ENCODE measurements at places on chromosomes 3 and 15.
A peak's percentile ranks its signal among the peaks of the same experiment; 100 is the strongest.

DNA sequence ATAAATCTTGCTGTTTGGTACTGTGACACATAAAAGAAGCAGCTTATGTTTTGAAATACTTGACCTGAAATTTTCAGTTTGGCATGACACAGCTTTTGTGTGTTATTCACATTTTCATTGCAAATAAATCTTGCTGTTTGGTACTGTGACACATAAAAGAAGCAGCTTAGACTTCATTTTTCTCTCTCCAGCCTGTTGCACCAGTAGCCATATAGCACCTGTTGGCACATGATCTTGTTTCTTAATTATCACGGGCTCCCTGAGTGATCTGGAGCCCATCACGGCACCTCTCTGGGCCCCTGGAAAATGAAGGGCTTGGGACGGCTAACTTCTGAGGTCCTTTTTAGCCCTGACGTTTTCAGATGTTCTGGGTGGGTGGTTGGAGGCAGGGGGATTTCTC is 77.4 kb upstream of the SLCO3A1 start:
- no peak for DNase-seq

DNA sequence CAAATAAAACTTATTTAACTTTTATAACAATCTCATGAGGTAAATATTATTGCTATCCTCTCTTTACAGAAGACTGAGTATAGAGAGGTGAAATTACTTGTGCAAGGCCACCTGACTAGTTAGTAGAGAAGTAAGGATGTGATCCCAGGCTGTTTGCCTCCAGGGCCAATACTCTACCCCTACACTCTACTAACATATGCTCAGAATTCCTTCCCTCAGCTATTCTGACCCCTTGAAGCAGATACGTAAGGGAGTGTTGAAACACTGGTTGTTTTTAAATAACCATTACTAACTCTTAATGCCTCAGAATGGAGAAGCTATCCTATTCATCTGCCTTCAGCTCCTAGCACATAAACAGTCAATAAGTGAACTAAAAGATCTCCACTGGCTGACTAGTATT is 24.1 kb downstream of the CSTA start:
- DNase-seq = no peak

GRCh38 chr3:58564456-58565160 is 12.6 kb downstream of the FAM107A start:
- DNase-seq = peak; percentile 49

DNA sequence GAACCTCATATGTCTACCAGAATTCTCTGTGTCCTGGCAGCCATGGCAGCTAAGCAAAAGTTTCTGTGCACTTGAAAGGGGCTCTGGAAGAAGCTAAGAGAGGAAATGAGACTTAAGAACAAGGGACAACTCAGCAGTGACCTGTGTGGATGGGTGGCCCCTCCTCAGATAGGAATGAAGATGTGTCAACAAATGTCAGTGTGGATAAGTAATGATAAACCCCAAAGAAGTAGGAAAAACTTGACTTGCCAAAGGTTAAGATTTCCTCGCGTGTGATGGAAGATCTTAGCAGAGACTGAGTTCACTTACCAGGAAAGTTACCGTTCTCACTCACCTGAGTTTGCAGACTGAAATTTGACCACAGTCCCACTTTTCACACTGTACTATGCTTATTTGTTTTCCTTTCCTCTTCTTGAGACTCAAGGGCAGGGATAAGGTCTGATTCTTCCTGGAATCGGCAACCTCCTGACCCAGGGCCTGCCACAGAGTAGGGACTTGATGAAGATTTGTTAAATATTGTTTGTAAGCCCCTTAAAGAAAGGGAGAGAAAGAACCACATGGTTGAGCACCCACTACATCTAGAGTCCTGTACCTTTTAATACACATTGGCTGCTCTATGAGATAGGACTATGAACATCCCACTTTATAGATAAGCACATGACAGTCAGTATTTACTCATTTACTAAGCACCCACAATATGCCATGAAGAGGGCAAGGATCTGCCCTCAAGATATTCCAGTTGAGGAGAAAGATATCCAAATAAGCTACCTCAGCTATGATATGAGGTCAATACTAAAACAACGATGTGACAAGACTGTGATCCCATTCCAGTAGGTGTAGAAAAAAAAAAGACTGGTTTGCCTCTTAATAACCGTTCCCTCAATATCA is 7.3 kb upstream of the HRH1 start:
- DNase-seq = no peak

DNA sequence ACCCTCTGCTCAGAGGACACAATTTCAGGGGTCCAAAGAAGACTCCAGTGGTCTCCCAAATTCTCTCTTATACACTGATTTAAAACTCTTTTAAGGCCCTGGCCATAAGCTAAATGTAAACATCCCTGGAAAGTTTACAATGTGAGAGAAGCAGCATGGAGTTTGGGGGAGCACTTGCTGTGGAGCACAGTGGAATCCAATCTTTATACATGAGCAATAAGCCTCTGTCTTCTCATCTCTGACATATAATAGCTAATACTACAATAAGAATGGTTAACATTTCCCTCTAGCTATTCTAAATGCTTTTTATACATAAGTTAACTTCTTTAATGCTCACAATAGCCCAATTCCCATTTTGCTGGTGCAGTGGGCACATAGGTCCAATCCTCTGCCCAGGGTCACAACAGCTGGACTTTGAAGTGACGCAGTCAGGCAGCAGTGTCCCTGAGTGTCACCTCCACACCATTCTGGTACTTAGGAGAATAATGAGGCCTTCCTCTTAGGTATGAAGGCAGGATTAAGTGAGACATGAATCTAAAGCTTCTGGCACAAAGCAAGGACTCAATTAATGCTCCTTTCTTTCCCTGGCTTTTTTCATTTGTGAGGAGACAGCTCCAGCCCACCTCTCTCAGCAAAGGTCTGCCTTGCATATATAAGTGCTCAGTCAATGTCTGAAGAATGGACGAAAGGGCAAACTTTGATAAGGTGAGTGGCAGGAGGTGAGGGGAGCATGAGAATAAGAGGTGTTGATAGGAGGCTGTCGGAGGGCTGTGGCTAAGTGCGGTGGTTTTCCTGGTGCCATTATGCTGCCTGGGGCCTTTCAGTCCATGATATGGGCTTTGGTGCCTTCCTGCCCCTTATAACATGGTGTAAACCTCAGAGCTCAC is 26.3 kb downstream of the CCNL1 start:
- DNase-seq = no peak

- no peak for DNase-seq
Observed at GRCh38 chr3:46215810-46216414, 7.8 kb upstream of the CCR1 start.

DNA sequence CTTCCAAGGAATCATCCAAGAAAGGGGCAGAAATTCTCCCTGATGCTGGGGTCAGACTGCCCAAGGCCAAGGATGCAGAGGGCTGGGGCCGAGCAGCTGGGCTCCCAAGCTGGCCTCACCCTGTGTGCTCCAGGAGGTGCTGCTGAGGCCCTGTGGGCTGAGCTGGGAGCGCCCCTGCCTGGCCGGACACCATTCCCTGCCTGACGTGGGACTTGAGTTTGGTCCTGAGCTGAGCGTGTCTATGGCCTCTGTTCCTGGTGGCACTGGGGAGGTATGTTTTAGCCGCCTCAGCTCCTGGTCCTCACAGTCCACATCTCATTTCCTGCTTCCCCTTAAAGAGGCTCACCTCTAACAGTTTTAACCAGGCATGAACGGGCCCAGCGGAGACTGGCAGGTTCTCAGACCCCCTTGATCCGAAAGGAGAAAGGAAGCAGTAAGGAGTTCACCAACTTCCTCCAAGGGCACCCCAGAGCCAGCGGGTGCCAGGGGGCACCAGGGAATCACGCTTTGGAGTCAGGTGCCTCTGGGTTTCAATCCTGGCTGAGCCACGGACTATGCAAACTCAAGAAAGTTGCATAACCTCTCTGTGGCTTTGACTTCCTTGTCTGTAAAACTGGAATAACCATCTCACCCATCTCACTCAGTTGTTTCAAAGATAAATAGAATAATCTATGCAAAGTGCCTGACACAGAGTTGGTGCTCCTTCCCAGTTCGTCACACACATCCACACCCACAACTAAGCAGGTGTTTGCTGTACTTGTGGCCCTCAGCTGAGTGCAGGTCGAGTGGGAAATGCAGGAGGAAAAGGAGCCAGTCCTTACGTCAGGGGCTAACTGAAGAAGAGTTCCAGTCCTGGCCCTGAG is 48.6 kb downstream of the SLC12A8 start:
- DNase-seq = peak; percentile 89

GRCh38 chr3:73520931-73521461 is 103.7 kb downstream of the PDZRN3 start:
- DNase-seq = no peak

- no peak for DNase-seq
Observed at GRCh38 chr15:60901647-60902046, 327.5 kb downstream of the RORA start.

DNA sequence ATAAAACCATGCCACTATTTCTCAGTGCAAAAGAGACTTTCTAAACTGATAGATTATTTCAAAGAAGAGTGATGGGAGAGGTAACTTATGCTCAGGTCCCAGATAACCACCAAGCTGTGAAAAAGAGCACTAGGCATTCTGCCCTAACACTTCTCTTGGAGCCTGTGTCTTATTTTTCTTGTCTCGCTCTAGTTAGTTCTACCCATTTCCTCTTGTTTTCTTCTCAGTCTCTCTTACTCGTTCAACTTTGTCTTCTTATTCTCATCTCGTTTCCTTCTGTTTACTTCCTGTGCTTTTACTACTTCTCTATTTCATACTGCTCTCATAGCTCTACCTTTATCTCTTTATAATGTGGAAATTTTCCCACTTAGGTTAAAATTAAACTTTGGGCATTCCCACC is 91.8 kb upstream of the CGNL1 start:
- no peak for DNase-seq

DNA sequence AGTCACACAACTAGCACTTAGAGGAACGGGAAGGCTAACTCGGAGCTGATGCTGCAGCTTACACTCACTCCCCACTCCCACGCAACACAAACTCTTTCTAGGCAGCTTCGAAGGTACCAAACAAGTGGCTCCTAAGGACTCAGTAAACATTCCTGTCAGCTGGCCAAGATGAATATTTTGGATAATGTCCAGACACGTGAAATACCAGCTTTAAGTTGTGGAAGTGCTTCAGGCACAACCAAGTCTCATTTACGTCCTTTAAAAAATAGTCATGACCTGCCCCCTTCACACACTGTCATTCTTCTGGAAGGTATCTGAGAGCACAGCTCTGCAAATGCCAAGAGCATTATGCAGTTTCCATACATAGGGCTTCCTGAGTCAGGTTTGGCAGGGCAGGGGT is 1005.9 kb upstream of the CFAP20DC start:
- DNase-seq = no peak

DNA sequence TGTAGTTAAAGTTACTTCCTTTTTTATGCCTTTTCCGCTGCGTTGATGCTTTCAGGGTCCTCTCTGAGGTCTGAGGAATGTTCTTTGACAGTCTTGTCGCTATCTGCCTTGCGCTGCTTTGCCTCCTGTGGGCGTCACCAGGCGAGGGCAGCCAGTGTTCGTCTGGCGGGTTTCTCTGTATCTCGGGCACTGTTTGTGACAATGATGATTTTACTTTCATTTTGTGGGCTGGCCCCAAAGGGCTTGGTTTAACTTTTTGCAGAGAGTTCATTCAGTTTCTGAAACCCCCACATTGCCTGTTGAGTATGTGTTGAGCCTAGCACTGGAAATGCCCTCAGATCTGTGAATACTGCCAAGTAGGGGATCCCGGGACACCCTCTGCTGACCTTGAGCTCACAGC is 24.6 kb upstream of the SACM1L start:
- no peak for DNase-seq

GRCh38 chr15:60507596-60508424 is 28.9 kb upstream of the ICE2 start:
- DNase-seq = peak; percentile 70

DNA sequence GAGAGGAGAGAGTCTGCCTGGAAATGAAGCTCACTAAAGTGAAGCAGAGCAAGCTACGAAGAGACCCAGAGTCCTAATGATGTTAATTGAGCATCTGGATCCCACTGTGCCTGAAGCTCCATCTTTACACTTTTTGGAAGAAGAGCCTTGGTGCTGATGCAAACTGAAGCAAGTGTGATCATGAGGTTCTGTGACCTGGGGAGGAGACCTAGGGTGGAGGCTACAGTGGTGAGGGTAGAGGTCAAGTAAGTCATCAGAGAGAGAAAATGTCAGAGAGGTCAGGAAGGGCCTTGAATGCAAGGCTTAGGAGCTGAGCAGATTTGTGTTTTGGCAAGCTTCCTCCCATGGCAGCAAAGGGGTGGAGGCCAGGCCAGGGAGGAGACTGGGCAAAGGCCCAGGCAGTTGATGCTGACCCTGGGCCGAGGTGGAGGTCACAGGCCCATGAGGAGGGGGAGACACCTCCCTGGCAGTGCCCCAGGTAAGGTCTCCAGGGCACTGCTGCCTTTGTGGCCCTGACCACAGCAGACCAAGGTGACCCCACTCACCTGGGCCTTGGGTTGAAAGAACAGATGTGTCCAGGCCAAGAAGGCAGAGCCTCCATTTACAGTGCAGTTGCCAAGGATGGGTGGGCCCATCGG is 1.6 kb downstream of the GRIP2 start:
- no peak for DNase-seq

- no peak for DNase-seq
Observed at GRCh38 chr3:27431116-27431515, 53.1 kb downstream of the SLC4A7 start.

- no peak for DNase-seq
Observed at GRCh38 chr15:100143378-100143777, 198.4 kb downstream of the ADAMTS17 start.
